ENCODE measurements at places on chromosomes 2 and 18.

DNA sequence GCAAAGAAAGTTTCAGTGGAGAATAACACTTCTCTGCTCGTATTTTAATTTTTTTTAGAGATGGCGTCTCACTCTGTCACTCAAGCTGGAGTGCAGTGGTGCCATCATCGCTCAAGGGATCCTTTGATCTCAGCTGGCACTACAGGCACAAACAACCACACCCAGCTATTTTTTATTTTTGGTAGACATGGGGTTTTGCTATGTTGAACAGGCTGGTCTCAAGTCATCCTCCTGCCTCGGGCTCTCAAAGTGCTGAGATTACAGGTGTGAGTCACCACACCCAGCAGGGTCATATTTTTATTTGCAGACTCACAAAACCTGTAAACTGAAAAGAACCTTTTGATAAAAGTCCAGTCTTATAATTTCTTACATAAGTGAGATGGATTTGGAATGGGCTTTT, 2.6 kb downstream of the TRAK2 start:
- DNase-seq: peak; percentile 29

GRCh38 chr2:227022608-227023007, 141.4 kb downstream of the COL4A4 start:
- no peak for DNase-seq

DNA sequence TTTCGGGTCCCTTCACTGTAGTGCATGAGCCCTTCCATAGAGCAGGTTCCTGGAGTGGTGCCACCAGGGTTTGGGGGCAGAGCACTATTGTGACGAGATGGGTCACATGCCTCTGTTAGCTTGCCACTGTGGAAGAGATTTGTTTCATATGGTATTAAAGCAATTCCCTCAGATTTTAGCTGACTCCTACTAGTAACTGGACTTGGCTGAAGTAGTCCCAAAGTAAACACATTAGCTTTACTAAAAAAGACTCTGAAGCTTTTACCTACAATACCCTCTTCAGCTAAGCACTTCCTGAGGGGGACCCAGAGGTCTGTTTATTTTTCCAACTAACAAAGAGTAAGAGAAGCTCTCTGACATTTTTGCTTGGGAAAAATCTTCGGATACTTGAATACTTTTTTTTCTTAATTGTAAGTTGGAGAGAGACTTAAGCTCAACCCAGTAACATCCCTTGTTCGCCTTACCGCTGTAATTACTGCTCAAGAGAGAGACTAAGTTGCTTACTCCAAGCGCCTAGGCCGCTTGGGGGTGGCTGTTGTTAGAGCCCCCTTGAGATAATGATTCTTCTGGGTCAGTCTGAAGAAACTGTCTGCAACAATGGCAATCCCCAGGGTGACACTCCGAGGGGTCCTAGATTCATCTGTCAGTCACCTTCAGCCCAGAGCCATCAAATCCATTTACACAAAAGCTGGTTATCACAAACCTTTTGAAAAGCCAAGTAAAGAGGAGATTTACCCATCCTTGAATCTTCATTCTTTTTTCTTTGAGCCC, 177.4 kb downstream of the FIGN start:
- no peak for DNase-seq

DNA sequence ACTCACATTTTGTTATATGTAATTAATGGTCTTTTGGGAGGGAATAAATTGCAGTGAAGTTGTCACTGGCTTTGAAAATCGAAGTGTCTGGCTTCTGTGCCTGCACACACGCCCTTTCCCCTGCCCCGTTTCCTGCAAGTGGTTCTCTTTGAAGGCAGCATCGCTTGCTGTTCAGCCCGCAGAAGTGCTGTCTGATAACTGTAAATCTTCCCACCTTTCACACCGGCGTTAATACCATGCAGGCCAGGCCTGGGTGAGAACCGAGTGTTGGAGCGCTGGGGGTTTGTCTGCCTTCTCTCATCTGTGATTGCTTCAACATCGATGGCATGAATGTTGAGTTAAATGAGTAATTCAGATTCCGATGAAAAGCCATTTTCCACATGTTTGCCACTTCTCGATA, 37.9 kb upstream of the RPL31 start:
- DNase-seq: no peak

GRCh38 chr2:217568289-217568971, 434.4 kb downstream of the TNS1 start:
- DNase-seq: no peak

DNA sequence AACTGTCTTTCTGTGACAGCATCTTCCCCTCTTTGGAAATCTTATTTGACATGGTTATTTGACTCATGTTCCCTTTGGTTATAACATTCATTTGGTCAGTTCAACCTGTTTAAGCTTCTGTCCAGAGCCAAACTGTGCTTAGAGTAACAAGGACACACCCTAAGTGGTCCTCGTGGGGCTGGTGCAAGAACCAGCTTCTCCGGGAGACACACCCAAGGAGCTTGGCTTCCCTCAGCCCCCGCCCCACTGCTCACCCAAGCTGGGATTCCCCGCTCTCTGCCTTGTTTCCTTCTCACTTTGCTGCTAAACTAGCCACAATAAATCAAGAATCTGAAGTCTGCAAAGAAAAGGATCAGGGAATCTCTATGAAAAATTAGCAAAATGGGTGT, 1.4 kb downstream of the SCYGR3 start:
- no peak for DNase-seq

DNA sequence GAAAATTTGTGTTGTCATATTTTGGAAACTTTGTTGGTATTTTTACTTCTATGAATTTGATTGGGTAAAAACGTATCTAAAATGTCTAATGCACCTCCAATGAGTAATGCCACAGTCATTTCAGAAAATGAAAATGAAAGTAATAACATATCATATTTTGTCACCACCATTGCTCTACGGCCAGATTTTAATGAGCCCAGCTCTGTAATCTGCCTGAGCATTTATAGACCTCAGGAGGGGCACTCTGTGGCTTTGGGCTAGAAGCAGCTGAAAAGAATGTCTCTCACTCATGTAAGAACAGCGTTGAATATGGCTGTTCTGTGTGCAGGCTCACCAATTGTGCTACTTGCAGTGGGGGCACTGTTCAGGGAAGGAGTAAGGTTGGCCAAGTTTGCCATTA, 32.7 kb upstream of the ABCA12 start:
- no peak for DNase-seq

- no peak for DNase-seq
Measured at GRCh38 chr2:237722616-237723015, 76.0 kb upstream of the RBM44 start.

GRCh38 chr2:158729451-158729850, 65.7 kb upstream of the DAPL1 start:
- no peak for DNase-seq

Data from activated T-cell treated with anti-CD3 and anti-CD28 coated beads, Interleukin-2, amount 50 U/mL, for 72 hours (primary cell).